ENCODE measurements at places on chromosomes 3 and 15. TPM values are rescaled to one million over a fixed set of nuclear protein-coding genes. Genes with fewer than 3 reads are reported as not detected.

GRCh38 chr3:32443478-32443877 is 51.8 kb downstream of the CMTM7 start:
- no peaks in the 10 kb centered on the region for H3K27me3 ChIP-seq
- H3K27ac ChIP-seq, result no peak overlapping the region
- peaks cover 24% of the 10 kb centered on the region for H3K36me3 ChIP-seq
- H3K4me3 ChIP-seq, result no peak overlapping the region
- H3K4me1 ChIP-seq, result peaks cover 48% of the 10 kb centered on the region
- no peak for DNase-seq

DNA sequence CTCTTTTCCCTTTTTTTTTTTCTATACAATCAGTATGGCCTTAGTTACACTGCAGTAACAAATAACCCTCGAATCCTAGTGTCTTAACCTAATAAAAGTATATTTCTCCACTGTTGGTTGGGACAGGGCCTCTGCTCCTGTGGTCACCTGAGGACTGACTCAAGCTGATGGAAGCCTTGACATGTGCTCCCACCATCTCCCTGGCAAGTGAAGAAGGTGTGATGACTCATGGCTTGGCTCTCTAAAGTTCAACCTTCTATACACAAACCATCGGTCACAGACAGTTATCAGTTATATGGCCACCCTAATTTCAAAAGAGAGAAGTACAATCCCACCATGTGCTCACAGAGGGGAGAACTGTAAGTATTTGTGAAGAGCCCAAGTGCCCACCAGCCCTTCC is 65.8 kb upstream of the CACNA2D3 start:
- no peak overlapping the region for H3K27ac ChIP-seq
- DNase-seq, result no peak
- H3K36me3 ChIP-seq, result no peaks in the 10 kb centered on the region
- no peak overlapping the region for H3K4me3 ChIP-seq

MBD4 gene
- 44.6 TPM for total RNA-seq

CBLB gene
- 83.1 TPM for total RNA-seq

DNA sequence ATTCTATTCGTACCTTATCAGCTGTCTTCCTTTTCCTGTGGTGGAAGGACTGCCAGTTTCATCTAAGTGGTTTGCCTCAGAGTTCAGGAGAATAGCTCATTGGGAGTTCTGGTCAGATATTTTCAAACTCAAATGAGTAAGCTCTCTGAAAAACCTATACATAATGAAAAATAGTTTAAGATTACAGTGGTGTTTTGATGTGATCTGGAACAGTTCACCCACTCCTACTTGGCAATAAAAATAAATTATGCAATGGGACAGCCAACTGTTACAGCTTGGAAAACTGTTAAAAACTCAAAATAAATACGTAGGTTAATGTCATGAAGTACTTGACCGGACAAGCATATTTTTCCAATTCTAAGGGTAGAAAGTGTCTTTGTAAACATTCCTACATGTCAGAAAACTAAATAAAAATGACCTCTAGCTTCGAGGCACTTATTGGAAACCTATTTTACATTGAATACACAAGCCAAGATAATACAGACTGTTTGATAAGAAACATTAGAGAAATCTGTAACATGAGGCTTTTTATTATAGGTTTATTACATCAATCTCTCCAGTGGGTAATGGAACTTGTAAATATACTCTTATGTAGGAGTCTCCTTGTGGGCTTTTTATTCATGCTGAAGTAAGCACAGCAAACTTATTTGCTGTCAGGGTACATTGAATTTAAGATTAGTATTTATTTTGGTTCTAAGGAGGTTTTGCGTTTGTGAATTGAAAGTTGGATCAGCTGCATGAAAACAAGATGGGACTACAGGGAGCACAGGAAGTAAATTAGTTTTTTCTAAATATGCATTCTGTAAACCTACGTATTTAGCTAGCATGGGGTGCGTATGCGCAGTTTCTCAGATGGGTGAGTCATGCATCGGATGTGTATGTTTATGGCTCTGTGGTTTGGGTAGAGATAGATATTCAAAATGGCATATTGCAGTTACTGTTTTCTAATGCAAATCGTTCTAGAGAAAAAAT is 453.1 kb downstream of the IL5RA start:
- no peak for DNase-seq
- H3K27me3 ChIP-seq, result no peaks in the 10 kb centered on the region
- no peak overlapping the region for H3K27ac ChIP-seq

DNA sequence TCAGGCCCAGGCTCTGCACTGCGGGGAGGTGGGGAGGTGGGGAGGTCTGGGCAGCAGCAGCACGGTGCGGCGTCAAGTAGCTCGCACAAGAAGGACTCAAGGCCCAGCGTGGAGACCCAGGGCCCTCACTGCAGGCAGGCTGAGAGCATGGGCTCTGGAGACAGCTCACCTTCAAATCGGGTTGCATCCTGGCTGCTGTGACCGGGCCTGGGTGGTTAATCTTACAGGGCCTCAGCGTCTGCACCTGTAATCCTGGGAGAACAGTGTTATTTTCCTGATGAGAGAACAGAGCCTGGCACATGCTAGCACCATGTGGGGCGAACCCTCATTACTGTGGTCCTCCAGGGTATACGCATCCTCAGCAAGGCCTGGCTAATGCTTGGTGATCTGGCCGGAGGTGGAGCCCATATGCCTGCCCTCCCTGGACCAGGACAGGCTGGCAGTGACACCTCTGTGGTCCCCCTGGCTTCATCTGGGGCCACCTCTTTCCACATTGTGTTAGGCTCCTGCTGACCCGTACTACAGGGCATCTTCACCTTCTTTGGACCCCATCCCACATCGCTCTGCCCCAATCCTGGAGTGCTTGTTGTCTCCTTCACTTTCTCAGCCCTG is 55.5 kb downstream of the RGMA start:
- no peak for DNase-seq
- no peak overlapping the region for H3K27ac ChIP-seq
- peaks cover 6% of the 10 kb centered on the region for H3K4me1 ChIP-seq
- H3K27me3 ChIP-seq, result no peaks in the 10 kb centered on the region

DNA sequence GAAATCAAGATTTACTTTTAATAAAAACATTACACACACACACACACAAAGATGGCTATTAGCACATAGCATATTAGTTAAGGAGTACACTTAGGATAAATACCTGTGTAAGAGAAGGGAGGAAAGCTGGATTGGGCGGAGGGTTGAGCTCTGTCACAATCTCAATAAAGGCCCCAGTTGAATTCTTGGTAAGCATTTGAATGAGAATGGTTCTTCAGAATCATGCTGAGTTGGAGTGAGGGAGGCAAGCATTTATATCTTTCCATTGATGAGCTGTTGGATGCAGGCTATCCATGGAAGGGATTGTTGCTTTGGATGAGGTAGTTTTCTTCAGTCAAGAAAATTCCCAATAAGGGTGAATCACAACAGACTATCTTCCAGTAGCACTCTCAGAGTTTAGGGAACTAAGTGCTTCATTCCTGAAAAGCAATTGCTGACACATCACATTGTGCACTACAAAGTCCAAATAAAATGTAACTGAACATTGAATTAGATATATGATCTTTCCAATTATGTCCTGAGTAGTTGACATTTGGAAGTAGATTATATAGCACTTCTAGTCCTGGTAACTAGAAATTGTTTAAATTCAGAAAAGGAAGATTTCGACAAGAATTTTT is 95.7 kb downstream of the SUCNR1 start:
- peaks cover 2% of the 10 kb centered on the region for H3K27me3 ChIP-seq
- no peaks in the 10 kb centered on the region for H3K4me1 ChIP-seq
- H3K36me3 ChIP-seq, result no peaks in the 10 kb centered on the region
- no peak for DNase-seq
- H3K4me3 ChIP-seq, result no peak overlapping the region

- no peak for DNase-seq
- no peaks in the 10 kb centered on the region for H3K27me3 ChIP-seq
- no peak overlapping the region for H3K4me3 ChIP-seq
- H3K4me1 ChIP-seq, result no peaks in the 10 kb centered on the region
- no peak overlapping the region for H3K27ac ChIP-seq
- H3K36me3 ChIP-seq, result peaks cover 76% of the 10 kb centered on the region
These were observed 81.3 kb upstream of the ACTC1 start for GRCh38 chr15:34876640-34877039.

PTPRG gene
- total RNA-seq, result not detected

DNA sequence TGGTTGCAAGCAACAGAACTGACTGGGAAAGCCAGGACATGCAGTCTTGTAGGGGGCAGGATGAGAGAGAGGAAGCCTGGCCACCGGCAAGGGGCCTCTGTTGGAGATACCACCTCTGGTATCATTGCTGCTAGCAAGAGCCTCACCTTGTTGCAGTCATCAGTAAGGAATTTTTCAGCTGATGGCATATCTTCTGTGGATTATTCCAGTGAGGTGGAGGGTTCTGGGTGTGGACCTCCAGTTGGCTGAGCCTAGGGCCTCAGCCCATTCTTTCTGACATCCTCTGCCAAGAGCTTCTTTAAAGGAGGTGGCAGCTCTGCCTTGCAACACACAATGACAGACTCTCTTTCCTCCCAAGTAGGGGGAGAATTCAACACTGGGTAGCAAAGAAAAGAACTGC is 128.9 kb downstream of the AQP9 start:
- H3K27me3 ChIP-seq, result no peaks in the 10 kb centered on the region
- peaks cover 9% of the 10 kb centered on the region for H3K4me1 ChIP-seq
- H3K27ac ChIP-seq, result no peak overlapping the region
- no peak overlapping the region for H3K4me3 ChIP-seq
- no peaks in the 10 kb centered on the region for H3K36me3 ChIP-seq

DNA sequence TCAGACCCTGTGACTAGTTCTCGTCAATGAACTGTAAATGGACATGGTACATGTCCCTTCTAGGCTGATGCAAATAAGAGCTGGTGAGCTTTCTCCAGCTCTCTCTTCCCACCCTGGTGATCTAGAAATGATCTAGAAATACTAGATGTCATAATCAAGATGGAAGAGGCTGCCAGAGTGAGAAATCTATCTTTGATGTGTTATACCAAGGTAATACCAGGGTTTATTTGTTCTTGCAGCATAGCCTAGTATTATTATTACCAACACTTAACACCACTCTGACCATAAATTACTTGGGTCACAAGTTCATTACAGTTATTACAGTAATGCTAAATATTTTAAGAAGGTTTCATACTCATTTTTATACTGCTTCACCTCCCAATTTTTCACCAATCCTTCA is 138.4 kb upstream of the LMCD1 start:
- no peak overlapping the region for H3K27ac ChIP-seq
- peaks cover 5% of the 10 kb centered on the region for H3K27me3 ChIP-seq
- DNase-seq, result no peak
- H3K4me3 ChIP-seq, result no peak overlapping the region

TMA7 gene
- 248 TPM for total RNA-seq

DNA sequence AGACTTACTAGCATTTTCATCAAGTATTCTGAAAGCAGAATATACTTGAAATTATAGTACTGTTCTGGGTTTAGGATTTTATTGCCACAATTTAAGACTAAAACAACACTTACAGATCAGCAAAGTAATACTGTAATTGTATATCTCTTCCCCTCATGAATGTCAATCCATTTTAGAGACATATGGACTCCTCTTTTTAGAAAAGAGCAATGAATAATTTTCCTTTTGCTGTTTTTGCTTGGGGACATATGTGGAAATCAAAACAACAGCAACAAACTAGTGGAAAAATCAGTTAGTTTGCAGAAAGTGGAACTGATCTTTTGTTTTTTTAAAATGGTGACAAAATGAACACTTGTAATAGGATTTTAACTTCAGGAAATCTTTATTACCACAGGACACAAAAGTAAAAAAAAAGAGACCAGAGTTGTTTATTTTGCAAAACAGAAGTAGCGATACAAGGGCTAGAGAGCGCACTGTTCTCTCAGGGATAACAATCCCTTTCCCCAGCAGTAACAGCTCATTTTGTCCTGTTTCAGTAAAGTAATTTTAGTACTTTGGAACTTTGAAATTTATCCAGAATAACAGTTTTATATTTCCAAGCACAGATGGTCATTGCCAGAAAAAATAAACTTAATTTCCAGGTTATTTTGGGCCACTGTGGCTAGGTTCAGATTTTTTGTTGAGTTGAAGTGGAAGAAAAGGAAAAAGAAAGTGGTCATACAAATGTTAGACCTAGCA is 17.1 kb downstream of the LEKR1 start:
- H3K27ac ChIP-seq, result no peak overlapping the region
- H3K4me3 ChIP-seq, result no peak overlapping the region
- H3K27me3 ChIP-seq, result no peaks in the 10 kb centered on the region
- H3K36me3 ChIP-seq, result no peaks in the 10 kb centered on the region

TCF12 gene
- total RNA-seq, result 83.7 TPM

- peaks cover 2% of the 10 kb centered on the region for H3K27me3 ChIP-seq
- no peak overlapping the region for H3K27ac ChIP-seq
- DNase-seq, result no peak
- H3K4me1 ChIP-seq, result no peaks in the 10 kb centered on the region
- H3K36me3 ChIP-seq, result no peaks in the 10 kb centered on the region
These were observed 263.9 kb downstream of the FAM43A start for GRCh38 chr3:194949592-194949991.

SCG5 gene
- total RNA-seq, result 1.7 TPM

- no peaks in the 10 kb centered on the region for H3K4me1 ChIP-seq
- no peaks in the 10 kb centered on the region for H3K27me3 ChIP-seq
- no peaks in the 10 kb centered on the region for H3K36me3 ChIP-seq
- no peak overlapping the region for H3K4me3 ChIP-seq
These were observed 213.6 kb downstream of the RBMS3 start for GRCh38 chr3:29494305-29495036.

NXPE3 gene
- total RNA-seq, result 37.9 TPM

DNA sequence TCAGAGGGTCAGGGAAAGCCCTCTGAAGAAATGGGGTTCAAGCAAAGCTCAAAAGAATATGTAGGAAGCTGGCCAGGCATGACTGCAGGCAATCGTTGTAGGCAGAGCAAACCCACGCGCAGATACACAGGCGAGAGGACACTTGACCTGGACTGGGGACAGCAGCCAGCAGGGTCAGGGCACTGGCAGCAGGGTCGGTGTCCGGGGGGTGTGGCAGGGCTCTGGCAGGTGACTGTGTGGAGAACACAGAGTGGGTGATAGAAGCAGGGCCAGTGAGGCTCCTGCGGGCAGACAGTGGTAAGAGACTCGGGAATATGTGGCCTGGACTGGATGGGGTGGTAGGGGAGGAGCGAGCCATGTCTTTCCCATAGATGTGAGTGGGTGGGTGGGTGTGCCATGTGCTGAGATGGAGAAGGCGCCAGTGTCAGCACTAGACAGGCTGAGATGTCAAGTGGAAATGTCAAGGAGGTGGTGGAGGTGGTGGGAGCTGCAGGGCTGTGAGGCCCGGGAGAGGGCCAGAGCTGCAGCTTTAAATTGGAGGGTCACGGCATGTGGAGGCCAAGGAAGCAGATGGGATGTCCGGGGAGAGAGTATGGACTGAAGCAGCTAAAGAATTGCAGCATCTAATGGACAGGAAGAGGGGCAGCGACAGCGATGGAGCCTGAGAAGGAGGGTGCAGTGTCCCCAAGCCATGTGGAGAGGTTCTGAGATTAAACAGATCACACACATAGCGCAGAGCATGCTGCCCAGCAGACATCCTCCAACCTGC is 13.4 kb downstream of the TMEM43 start:
- H3K27me3 ChIP-seq, result no peaks in the 10 kb centered on the region
- peaks cover 27% of the 10 kb centered on the region for H3K4me1 ChIP-seq

FRMD4B gene
- 54.7 TPM for total RNA-seq
